OCI-LY7 (cell line): ENCODE measurements at places on chromosomes 7 and 10.
A peak's percentile ranks its signal among the peaks of the same experiment; 100 is the strongest.

DNA sequence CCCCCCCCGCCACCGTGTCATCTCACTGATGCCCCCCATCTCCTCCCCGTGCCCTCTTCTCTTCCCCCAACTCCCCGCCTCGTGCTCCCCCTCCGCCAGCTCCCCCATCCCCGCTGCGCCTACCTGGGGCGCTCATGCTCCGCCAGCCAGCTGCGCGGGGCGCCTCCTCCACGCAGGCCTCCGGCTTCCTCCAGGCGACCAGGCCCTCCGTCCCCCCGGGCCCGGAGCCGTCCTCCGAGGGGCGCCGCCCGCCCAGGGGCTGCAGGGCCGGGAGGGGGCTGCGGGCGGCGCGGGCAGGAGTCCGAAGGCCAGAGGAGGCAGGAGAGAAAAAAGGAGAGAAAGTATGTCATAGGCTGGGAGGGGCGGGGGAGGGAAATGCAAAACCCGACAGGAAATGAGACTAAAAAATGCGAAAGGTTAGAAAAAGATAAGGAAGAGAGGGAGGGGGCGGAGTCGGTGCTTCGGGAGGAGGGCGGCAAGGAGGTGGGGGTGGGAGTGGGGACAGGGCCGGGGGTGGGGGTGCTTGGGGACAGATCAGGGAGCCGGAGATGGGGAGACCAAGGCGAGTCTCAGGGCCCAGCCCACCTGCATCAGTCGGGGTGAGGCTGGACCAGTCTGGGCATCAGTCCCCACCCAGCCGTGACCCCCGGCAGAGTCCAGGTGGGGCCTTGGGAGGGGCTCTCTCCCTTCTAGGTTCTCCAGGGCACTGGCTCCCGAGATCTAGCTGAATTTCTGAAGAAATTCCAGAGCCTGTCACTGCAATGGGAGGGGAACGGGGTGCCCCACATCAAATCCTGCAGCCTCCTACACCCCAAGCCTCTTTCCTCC is at the start of gene CARD11:
TSS of gene CARD11 (minus strand) at position 324 of the 828 bp plus-strand sequence. CDS start 85,361 bp downstream, outside the sequence.
- DNase-seq = peak; percentile 69

DNA sequence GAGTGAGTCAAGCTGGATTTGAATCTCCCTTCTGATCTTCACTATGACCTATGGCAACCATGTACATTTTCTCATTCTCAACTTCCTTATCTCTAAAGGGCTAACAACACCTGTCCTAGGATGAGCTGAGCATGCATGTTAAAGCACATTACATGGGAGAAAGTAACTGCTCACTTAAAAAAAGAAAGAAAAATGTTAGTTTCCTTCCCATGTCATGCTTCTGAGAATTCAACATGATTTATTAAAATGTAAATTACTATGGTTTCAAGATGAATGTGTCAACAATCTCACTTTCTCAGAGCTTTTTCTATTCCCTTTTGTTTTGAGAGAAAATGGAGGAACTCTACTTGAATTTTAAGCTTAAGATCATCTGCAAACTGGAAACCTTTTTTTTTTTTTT is 295.3 kb downstream of the SKIDA1 start:
- DNase-seq = no peak

GRCh38 chr10:44394696-44395381 is 9.9 kb upstream of the CXCL12 start:
- no peak for DNase-seq

GRCh38 chr7:139871331-139871730 is 42.3 kb downstream of the TBXAS1 start:
- no peak for DNase-seq

- DNase-seq = no peak
Measured at GRCh38 chr7:27159266-27160144, 3.0 kb upstream of the HOXA7 start.

DNA sequence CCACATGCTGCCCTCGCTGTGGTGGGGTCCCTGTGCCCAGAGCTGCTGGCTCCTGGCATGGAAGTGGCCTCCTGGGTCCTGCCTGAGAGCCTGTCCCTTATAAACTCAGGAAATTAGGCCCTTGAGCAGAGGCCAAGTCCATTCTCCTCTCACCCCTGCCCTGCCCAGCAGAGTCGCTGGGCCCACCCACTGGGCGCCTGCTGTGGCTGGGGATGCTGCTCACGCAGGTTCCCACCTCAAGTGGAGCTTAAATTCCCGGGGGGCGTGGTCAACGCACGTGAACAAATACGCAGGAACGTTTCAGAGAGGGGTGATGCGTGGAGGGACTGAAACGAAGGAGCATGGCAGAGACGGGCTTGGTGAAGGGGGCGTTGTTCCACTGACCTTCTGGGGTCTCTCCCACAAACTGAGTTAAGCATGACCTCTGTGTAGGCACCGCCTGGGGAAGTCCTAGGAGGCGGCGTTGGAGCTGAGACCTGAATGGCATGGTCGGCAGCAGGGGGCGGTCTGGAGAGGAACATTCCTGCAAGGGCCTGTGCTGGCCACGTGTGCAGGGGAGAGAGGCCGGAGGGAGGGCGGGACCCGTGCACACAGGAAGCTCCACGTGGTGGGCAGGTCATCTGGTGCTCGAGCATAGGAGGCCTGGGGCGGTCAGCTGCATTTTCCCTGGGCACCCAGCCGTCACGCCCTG is 27.9 kb downstream of the FAM20C start:
- no peak for DNase-seq

DNA sequence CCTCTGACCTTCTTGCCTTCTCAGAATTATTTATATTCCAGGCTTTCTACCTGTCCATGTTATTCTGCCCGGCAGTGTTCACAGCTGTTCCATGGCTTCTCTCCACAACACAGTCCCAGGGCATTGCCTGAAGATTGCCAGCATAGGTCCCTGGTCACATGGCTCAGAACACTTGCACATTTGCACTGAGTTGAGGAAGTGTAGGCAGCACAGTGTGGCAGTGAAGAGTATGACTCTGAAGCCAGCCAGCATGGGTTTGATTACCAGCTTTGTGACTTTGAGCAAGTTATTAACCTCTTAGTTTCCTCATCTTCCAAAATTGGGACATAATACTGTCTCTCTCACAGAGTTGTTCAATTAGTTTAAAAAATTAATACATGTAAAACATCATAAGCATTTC is 73.2 kb upstream of the NEUROD6 start:
- no peak for DNase-seq
